Kidney epithelial cell (primary cell): ENCODE measurements at places on chromosomes 13 and 19. TPM values are rescaled to one million over a fixed set of nuclear protein-coding genes. Genes with fewer than 3 reads are reported as not detected.

DCLK1 gene
- total RNA-seq, result 2.9 and 3.4 TPM in 2 replicates

MTUS2 gene
- total RNA-seq, result under 0.01 and 0.25 TPM in 2 replicates

SIAH3 gene
- total RNA-seq, result 0.13 and 0.34 TPM in 2 replicates

RASL11A gene
- 1.6 and 2.6 TPM in 2 replicates for total RNA-seq
